CD4-positive, alpha-beta T cell treated with Interleukin-17A for 4 hours (primary cell): ENCODE measurements at places on chromosomes 4 and X.

DNA sequence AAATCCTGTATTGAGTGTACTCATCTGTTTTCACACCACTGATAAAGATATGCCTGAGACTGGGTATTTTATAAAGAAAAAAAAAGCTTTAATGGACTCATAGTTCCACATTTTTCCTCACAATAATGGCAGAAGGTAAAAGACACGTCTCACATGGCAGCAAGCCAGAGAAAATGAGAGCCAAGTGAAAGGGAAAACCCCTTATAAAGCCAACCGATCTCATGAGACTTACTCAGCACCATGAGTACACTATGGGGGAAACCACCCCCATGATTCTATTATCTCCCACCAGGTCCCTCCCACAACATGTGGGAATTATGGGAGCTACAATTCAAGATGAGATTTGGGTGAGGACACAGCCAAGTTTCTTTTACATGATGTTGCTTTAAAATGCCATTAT is 171.9 kb downstream of the GALNTL6 start:
- no peak for DNase-seq

GRCh38 chrX:114976292-114976691 is 41.1 kb downstream of the IL13RA2 start:
- no peak for DNase-seq

DNA sequence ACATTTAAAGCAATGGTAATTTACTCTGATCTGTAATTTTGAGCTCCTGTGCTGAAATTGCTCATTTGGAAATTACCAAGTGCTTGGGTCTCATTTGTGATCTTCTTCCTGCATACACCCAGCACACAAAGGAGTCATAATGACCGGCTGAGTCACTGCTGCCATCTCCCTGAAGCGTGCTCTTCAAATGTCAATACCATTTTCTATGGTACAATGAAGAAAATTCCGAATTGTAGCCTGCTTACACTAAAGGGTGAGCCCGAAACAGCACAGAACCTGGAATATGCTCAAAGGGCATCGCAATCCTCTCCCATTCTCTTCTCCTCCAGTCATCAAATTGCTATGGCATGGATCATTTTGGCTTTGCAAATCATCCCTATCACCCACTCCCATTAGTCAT is 140.5 kb downstream of the GRIA3 start:
- DNase-seq, result no peak

DNA sequence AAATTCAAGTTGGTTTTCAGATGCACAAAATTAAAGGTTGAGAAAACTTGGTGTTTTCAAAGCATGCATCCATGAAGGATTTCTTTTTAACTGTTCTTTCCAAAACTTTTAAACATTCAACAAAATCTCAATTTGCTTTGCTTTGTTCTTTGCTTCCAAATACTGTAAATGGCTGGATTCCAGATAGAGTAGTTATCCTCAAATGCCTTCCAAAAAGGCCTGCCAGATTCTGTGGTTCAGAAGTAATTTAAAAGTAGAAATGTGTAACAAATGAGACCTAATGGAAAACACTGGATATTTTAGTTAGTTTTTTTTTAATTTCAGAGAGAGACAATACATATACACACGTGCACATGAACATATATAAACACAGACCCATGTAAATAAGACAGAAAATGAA is 97.3 kb downstream of the NR3C2 start:
- no peak for DNase-seq

DNA sequence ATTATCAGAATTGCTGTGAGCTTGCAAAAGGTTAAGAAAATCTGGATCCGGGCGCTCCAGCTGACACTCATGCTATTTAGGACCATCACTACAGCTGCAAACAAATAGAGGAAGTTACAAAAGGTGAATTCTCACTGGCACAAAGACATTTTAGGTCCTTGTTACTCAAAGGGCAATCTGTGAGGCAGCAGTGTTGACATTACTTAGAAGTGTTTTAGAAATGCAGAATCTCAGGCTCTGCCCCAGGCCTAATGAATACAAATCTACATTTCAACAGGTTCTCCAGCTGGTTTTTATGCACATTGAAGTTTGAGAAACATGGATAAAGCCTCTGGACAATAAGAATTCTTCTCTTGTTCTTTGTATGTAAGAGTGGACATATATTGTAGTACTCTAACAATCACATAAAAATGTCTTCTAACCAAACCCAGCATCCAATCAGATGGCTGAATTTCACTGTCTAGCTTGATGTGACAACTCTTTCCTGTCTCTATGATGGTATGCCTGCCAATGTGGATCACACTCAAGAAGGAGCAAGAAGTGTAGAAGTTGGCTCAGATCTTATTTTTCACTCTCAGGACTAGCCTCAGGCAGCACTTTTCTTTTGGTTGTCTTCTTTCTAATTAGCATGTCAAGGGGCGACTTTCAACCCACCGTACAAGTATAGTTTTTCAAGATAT is 18.8 kb downstream of the SLC7A11 start:
- DNase-seq, result no peak

- DNase-seq, result no peak
These were observed 88.0 kb downstream of the IRF2 start for GRCh38 chr4:184386271-184386781.

DNA sequence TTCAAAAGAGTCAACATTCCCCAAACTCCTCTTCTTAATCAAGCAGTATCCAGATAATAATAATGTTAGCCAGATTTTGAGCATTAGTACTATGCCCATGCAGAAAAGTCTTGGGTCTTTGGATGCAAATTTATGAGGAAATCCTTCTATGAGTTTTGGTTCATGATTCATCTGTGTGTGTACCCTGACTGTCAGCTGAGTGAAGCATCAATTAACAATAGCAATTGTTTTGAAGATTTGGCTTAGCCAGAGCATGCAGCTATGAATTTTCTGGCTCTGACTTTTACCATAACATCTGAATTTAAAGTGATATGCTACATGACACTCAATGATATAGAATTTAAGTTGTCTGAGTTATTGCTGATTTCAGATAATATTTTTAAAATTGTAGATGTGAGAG is 145.8 kb downstream of the KLHL4 start:
- no peak for DNase-seq

- no peak for DNase-seq
These were observed 827.9 kb downstream of the PCDH7 start for GRCh38 chr4:31548021-31548420.

- DNase-seq, result no peak
These were observed 454.2 kb downstream of the BCOR start for GRCh38 chrX:39643550-39643949.

GRCh38 chr4:129149906-129150305 is 54.0 kb downstream of the C4orf33 start:
- DNase-seq, result no peak

GRCh38 chr4:22607382-22607781 is 85.4 kb upstream of the GBA3 start:
- DNase-seq, result peak; percentile 50

DNA sequence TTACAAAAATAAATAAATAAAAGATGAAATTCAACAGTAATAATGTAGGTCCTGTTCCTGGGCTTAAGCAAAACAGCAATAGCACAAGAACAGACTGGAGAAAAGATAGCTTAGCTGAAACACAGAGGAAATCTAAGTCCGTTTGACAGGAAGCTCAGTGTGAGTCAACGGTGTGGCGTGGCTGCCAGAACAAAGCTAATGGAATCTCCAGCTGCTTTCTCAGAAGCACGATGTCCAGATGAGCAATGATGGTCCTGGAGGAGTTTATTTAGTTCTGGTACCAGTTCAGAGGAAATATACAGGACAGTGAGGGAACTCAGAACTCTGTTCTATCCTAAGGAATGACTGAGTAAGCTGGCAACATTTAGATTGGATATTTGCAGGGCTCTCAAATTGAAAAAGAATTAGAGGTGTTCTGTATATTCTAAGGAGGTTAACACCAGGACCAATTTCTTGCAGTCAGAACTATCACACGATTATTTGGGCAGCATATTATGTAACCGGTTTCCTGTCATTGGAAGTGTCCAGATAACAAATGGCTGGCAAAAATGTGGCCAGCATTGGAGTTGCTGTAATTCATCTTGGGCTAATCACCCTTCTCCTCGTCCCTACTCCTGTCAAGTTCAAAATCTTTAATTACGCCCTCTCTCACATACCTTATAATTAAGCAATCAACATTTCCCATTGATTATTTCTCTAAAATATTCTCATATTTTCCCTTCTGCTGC is 12.7 kb downstream of the GAB3 start:
- peak; percentile 52 for DNase-seq

DNA sequence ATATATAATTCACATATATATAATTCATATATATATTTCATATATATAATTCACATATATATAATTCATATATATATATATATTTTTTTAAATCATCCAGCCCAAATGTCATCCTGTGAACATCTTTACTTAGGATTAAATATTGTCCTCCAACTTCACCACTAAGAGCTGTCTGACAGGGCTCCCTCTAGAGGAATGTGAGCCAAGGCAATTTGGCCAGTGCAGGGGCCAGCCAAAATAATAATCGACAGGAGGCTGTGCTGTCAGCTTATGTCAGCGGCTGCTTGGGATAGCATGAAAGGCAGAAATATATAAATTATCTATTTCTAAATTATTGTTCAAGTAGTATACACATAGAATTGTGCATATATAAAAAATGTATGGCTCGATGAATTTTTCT is 29.5 kb downstream of the EGFL6 start:
- no peak for DNase-seq

GRCh38 chr4:85368932-85369331 is 106.0 kb upstream of the ARHGAP24 start:
- no peak for DNase-seq

DNA sequence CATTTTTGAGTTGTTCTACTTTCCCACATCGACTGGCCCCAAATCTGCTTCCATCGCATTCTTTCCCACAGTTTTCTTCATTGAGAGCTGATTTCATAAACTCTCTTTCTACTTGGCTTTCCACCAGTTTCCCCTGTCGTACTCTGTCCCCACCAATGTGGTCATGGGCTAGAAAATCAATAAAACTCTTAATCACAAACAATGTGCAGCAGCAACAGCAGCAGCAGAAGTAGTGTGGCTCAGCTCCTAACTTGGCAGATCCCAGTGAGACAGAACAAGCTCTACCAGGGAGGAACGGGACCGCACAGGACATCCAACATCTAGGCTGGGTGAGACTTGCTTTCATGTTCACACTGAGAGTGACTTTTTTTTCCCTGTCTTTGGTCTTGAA is 3.1 kb upstream of the SETD7 start:
- no peak for DNase-seq

DNA sequence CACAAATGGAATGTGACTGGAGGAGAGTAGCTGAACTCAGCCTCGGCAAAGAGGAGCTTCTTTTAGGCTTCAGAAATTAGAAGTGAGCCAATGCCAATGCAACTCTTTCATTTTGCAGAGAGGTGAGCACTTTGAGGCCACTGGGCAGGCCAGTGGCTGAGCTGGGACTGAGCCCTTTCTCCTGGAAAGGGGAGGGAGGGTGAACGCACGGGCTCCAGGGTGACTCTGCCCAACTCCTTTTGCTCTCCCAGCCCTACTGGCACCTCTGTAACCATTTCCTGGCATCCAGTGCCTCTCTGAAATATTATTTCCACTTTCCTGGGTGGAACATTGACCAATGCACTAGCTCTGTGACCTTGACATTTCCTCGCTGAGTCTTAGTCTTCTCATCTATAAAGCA is 88.1 kb downstream of the SLC2A9 start:
- DNase-seq, result no peak

GRCh38 chrX:43008356-43008755 is 230.4 kb upstream of the PPP1R2C start:
- no peak for DNase-seq

DNA sequence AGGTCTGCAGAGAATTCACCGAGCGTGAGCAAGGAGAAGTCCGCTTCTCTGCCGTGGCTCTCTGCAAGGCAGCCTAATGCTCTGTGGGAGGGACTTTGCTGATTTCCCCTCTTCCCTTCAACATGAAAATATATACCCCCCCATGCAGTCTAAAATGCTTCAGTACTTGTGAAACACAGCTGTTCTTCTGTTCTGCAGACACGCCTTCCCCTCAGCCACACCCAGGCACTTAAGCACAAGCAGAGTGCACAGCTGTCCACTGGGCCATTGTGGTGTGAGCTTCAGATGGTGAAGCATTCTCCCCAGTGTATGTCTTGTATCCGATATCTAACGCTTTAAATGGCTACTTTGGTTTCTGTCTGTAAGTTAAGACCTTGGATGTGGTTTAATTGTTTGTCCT is 11.3 kb downstream of the UCHL1 start:
- DNase-seq, result no peak

GRCh38 chrX:151754047-151754429 is 19.5 kb downstream of the CNGA2 start:
- DNase-seq, result no peak
